Stimulated activated CD4-positive, alpha-beta T cell treated with anti-CD3 and anti-CD28 coated beads, Interleukin-12 subunit alpha, Interleukin-12 subunit beta, amount 100 ng/mL, for 4 hours (primary cell): ENCODE measurements at places on chromosomes 7 and 10.

- no peak for DNase-seq
These were observed 105.5 kb upstream of the PARD3 start for GRCh38 chr10:34920578-34920977.

- no peak for DNase-seq
These were observed 135.1 kb downstream of the TAX1BP1 start for GRCh38 chr7:27875061-27875460.

- DNase-seq = no peak
These were observed 12.5 kb upstream of the KEL start for GRCh38 chr7:142974626-142975025.

GRCh38 chr7:100160067-100160466 lies 1.5 kb upstream of the TRAPPC14 start:
- DNase-seq = no peak

DNA sequence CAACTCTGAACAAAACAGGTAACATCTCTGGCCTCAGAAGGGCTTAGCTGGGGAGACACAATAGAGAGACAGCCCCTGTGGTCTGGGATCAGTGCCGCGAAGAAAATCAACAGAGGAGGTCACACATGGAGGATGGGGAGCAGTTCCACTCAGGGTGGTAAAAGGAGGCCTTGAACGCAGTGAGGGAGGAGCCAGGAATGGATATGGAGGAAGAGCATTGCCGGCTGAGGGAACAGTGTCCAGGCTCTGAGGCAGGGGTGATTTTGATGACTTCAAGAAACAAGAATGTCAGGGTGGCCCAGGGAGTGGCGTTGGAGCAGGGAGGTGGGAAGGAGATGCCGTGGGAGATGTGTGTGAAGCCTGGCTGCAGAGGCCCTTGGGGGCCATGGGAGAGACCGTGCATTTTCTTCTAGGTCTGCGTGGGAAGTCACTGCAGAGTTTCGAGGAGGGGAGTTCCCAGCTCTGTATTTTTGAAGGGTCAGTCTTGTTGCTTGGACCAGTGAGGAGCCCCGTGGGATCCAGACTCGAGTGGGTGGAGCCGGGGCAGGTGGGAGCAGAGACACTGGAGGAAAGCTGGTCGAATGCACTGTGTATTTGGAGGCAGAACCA lies 35.7 kb upstream of the SH2D4B start:
- no peak for DNase-seq

- DNase-seq = no peak
These were observed 36.8 kb upstream of the R3HCC1L start for GRCh38 chr10:98097616-98098015.

DNA sequence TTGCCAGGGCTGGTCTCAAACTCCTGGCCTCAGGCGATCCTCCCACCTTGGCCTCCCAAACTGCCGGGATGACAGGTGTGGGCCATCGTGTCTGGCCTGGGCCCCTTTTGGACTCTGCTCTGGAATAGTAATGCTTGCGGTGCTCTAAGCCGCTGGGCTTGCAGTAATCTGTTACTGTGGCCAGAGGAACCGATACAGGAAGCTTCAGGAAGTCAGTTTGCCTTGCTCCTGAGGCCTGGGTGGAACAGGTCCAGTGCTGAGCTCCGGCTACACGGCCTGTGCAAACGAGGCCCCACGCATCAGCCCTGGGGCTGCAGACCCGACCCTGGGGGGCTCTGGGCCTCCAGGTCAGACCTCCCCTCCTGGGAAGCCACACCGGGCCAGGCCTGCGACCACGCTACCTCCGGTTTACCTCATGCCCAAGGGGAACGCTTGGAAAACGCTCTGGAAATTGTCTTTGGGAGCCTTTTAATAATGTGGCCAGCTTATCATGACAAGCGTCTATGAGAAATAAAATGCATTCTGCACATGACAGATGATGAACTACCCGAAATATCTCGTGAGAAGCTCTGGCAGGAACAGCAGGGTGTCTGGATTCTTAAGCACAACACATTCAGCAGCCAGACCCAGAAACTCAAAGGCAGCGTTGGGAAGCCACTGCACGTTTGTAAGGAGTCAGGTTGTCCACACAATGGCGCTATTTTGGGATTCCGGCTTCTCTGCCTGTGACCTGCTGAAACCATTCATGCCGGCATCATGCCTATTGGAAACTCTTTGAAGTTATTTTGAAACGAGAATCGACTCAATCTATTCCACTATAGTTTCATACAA lies 10.1 kb upstream of the ADAP1 start:
- DNase-seq = no peak

- no peak for DNase-seq
These were observed 69.1 kb downstream of the SLIT1 start for GRCh38 chr10:97116462-97117162.

DNA sequence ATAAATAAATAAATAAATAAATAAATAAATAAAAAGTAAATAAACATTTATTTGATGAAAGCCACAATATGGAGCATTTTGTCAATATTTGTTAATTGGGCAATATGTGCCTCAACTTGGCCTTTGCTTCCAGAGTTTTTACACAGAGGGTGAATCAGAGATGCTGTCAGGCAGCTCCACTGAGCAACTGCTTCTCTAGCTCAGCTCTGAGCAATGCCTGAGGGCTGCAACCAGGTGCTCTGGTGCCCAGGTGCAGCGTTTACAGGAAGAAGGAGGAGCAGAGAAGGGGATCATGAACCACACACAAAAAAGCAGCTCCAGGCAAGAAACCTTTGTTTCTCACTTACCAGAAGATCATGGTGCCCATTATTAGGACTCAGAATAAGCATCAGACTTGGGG lies 876.2 kb upstream of the AUTS2 start:
- no peak for DNase-seq

GRCh38 chr7:13153742-13154141 lies 466.3 kb downstream of the ARL4A start:
- DNase-seq = no peak

DNA sequence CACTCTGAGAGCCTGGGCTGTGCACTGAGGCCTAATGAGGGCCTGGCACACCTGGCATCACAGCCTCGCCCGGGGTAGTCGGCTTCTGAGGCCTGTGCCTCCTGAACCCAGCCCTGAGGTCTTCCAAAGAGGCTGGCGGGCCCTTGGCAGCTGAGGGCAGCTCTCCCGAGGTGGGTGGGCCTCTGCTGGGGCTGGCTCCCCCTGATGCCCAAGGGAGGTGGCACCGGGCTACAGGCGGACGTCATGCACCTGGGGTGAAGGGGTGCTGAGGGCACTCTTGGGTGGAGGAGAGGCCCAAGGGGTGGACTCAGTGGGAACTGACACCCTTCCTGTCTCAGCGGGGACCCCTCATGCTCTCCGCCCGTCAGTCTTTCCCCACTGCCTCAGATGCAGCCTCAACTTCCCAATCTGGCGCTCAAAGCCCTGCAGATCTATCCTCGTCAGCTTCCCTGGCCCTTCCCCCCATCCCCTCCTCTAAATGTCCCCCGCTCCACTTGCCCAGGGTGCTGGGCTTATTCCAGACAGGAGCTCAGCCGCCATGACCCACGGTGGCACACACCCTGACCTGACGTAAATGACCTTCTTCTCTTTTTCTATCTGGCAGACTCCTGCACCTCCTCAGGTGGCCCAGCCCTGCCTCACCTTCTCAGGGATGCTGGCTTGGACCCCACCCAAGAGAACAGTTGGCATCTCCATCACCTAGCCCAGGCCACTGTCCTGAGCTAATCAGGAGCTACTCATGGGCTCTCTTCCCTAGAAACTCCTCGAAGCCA lies 38.2 kb downstream of the MYL10 start:
- DNase-seq = no peak

DNA sequence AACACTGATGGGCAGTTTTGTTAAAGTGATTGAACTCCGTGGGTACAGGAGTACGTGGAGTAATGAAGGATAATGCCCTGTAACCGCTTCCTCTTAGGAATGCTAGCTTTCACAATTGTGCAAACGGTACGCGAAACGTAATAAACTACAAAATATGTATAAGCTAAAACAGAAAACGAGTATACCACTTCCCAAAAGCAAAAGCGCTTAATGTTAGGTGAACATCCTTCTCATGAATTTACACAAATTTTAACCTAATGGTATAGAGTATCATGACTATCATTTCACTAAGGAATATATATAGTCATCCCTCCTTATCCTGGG lies 395 bp upstream of the ZNF25 start:
- no peak for DNase-seq

DNA sequence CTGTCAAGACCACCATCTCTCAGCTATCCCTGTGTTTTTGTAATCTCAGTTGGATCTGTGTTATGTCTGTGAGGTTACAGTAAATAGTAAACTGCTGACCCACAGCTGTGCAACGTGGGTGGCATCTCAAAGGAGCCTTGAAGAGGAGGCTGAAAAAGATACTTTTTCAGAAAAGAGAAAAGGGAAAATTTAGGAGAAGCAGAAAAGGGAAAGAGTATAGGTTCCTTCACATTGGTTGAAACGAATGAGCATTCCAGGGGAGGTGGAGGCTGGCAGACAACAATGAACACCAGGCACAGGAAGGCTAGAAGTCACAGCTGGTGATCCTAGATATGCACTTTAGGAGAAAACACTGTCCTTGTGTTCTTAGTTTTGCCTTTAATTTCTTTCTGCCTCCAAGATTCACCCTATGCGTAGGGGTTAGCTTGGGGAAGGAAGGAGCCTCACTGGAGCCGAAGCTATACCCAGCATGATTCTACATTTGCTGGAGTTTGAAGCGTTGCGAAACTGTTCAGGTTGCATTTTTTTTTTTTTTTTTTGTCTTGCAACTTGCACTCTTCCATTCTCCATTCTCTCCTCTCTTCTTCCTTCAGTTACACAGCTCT lies 18.3 kb downstream of the CPED1 start:
- DNase-seq = no peak

DNA sequence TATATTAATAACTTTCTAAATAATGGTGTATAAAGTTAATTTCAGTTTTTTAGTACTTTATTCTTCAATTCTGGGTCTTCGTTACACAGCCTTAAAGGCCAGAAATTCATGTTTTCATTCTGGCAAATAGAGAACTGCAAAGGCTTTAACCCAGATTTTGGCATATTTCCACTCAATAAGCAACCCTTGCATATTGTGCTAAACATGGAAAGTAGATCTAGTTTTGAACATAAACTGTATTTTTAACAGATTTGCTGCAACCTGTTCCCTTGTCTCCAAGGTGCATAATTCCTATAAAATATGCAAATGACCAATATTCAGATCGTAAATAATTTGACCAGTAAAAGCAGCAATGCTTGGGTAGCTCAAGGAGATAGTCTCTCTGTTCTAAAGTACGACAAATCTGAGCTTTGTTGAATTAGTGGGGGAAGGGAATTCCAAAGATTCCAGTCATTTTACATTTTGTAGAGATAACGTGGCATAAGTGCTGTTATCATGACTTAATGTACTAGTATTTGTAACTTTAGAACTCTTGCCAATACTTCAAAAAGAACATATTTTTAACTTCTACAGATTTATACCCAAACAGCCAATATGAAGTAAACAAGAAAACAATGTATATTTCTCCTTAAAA lies 46.4 kb upstream of the RSBN1L start:
- no peak for DNase-seq

DNA sequence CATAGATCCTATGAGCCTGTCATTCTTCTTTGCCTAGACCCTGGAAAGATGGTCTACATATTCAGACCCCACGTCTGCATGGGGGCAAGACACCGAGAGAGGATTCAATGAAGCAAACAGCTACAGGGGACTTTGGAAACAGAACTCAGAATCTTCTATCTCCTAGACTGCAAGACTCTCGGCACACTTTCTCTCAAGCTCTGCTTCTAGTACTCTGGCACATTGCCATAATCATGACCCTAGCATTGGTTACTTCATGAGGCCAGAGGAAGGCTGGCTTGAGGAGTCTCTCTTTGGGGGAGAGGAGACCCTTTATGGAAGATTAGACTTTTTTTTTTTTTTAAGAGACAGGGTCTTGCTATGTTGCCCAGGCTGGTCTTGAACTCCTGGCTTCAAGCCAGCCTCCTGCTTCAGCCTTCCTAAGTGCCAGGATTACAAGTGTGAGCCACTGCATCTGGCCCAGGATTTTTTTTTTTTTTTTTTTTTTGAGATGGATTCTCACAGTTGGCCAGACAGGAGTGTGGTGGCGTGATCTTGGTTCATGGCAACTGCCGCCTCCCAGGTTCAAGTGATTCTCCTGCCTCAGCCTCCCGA lies 20.7 kb downstream of the CCDC3 start:
- no peak for DNase-seq

GRCh38 chr7:50209461-50210135 lies 94.9 kb upstream of the IKZF1 start:
- DNase-seq = no peak

DNA sequence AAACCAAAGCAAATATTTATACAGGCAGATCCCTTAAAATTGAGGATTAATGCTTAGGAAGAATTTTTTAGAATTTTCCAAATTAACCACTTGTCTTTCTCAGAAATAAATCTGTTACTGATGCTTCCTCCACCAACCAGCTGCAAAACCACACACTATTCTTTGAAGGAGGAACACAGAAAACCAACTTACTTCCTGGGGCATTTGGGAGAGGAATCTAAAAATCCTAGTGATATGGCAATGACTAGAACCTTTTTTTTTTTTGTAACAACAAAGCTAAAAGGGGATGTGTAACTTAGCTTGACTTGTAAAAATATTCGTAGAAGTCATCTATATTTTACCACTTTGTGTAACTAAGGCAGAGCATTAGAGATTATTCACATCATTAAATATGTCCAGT lies 5.1 kb upstream of the TM9SF3 start:
- DNase-seq = no peak
